Occipital lobe (tissue), 3 donors: ENCODE measurements at places on chromosomes 4 and X.

GRCh38 chrX:1207496-1208025 lies 4.9 kb downstream of the CRLF2 start:
- DNase-seq = no peak

GRCh38 chr4:128289523-128290158 lies 2.0 kb upstream of the PGRMC2 start:
- DNase-seq = no peak

DNA sequence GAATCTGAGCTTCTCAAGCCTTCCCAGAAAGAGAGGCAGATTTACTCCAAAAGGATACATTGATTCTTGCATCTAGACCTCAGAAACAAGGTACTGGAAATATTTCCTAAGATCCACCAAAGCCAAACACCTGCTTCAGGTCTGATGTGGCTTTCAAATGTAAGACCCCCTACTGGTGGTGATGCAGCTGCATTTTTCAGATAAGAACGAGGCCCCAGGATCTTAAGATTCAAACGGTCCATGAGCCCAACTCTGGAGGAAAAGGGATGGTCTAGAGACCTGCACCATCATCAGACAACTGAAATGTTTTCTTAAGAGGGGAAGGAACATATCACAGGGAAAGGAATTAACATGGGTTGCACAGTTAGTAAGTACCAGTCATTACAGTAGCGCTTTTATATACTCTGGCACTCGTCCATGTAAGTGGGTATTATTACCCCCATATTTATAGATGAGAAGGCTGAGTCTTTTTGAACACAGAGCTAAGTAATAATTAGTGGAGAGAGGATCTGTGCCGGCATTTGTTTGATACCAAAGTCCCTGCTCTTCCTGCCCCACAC lies 73.7 kb downstream of the LEF1 start:
- DNase-seq = no peak

- DNase-seq = no peak
These were observed 88.6 kb upstream of the DHRSX start for GRCh38 chrX:2589186-2590020.

- DNase-seq = no peak
These were observed 24.1 kb downstream of the CT45A1 start for GRCh38 chrX:135737366-135738071.

GRCh38 chrX:136867518-136867917 lies 13.0 kb downstream of the RBMX start:
- DNase-seq = no peak

GRCh38 chr4:21744046-21744445 lies 204.5 kb downstream of the KCNIP4 start:
- no peak for DNase-seq

GRCh38 chr4:151563194-151563593 lies 154.2 kb downstream of the FHIP1A start:
- no peak for DNase-seq

DNA sequence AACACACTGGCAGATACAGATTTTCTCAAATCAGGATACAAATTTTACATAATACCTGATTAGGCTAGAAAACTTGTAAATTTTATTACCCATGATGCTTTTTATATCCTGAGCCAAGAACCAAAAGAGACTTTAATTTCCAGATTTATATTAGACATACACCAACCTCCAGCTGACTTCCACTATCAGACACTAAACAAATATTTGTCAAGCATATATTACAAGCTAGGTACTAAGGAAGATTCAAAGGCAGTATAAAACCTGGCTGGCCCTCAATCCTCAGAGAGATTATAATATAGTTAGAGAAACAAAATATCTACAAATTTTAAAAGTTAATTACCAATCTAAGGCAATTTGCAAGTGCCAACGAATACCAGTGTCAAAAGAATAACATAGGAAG lies 357.8 kb upstream of the F9 start:
- no peak for DNase-seq

DNA sequence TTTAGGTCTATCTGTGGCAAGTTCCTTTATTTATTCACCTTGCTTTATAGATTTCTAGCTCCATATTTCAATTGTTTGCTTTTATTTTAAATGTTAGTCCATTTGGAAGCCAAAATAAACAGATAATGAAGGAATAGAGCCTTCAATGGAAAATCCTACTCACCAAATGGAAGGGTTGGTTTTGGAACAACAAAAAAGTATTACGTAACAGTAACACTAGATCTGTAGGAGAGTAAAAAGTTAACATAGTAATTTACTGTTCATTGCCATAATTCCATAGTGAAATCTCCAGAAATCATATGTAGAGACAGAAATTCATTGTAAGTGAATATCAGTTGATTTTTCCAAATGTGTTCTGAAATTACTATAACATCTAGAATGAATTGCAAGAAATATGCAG lies 34.6 kb downstream of the NWD2 start:
- DNase-seq = no peak

- no peak for DNase-seq
These were observed 156.1 kb upstream of the LNX1 start for GRCh38 chr4:53747401-53747800.

GRCh38 chr4:80155316-80155982 lies 41.9 kb upstream of the PRDM8 start:
- no peak for DNase-seq

DNA sequence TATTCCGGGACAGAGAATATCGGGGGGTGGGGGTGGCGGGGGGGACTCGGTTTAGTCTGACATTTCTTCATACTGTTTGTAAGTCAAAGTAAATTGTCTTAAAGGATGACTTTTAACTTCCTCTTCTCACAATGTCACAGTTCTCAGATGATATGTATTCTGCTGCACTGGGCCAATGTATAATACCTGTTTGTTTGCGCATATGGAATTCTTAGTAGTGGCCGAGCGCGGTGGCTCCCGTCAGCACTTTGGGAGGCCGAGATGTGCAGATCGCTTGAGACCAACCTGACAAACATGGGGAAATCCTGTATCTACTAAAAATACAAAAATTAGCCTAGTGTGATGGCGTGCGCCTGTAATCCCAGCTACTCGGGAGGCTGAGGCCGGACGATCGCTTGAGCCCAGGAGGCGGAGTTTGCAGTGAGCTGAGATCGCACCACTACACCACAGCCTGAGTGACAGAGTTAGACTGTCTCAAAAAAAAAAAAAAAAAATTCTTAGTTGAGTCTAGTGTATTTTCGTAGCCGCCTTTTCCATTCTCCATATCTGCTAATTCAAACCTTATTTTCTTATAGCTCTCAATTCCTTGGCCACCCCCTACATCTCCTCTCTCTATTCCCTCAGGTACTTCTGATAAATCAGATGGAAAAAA lies 851 bp downstream of the POLR2B start:
- DNase-seq = no peak

DNA sequence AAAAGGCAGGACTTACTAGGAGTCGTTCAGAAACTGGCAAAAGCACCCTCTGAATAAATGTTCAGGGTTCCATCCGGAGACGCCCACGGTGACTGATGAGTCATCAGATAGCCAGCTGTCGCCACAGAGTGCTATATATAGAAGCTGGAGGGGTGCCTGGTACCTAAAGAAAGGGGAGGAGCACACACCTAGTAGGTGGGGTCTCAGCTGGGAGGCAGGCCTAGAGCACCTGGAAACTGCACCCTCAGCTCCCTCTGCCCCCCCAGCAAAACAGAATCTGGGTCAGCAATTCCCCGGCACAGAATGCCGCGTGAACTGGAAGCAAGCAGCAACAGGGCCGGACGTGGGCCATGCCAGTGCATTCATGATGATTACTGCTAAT lies 242.0 kb downstream of the BCOR start:
- peak; percentile 27 for DNase-seq

DNA sequence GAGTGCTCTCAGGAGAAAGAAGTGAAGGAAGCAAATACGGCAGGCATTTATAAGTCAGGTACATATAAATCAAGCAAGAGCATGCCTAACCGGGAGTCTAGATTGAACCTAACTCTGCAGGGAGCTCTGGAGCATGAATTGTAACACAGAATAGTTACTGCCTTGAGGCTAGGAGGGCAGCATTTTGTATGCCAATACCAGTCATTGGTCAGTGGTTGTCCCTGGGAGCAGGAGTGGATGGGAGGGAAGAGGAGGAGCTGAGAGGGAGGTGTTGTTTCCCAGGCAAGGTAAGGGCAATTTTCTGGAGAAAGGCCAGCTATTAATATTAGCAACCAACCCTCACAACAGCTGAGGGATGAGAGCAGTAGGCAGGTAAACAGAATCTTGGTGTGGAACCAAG lies 224.7 kb upstream of the DCAF8L1 start:
- DNase-seq = no peak

- DNase-seq = no peak
These were observed 99.1 kb downstream of the ARHGAP10 start for GRCh38 chr4:147830987-147831386.

DNA sequence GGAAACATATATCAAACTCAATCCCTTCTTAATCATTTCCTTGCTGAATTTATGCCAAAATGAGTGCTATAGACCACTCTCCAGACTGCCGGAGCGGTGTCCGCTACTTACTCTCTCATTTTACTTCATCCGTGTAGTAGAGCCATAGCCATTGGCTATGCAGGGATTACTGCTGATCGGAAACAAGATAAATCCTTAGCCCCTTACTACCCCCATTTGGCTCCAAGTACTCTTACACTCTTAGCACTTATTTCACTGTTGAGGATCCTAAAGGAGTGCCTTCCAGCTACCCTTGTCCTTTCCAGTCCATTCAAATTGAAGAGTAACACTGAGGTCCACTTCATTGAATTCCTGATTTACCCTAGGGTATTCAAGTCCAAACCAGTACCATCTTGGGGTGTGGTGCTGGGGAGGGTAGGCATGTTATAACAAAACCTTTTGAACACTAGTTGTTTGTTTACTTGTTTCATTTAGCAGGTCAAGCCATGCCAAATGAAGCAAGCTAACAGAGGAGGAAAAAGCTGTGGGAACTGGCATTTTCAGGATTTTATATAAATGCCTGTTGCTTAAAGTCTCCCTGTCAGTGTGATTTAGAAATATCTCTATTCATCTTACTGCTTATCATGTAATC lies 715.1 kb downstream of the FSTL5 start:
- DNase-seq = no peak

GRCh38 chr4:99235955-99236354 lies 16.9 kb upstream of the ADH6 start:
- DNase-seq = no peak

- DNase-seq = no peak
These were observed 214.9 kb downstream of the CXXC4 start for GRCh38 chr4:104279744-104280143.

- no peak for DNase-seq
These were observed 184.7 kb downstream of the TMA16 start for GRCh38 chr4:163679189-163679588.

GRCh38 chrX:153665726-153666306 lies 7.8 kb downstream of the PNCK start:
- DNase-seq = no peak

DNA sequence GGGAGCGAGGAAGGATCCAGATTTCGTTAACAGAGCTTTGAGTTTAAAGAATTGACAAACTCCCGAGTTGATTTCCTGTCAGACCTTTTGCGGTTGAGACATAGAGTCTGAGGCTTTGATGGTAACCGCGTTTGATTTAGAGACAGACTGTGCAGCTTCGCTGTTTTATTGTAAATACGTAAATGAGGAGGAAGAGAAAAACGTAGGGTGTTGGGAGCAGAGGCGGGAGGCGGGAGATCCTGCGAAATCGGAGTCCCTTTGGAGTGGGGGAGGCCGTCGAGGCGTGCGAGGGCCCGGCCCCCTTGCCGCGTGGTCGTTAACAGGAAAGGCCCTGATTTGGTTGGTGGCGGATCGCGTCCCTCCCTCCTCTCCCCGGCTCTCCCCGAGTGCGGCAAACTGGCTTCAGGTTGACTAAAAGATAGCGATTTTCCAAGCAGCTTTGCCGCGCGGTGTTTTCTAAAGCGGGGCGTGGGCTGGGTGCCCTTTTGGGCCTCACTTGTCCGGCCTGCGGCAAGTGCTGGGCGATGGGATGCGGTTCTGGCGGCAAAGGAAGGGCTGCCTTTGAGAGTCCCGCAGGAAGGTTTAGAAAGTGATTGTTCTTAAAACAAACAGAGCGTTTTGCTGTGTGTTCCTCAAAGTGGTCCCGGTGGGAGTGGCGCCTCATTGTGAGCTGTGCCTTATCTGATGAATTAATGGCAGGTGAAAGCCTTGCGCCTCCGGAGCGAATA lies 857 bp downstream of the SCML1 start:
- peak; percentile 4 for DNase-seq
